ENCODE measurements at places on chromosomes 2 and 18.
A peak's percentile ranks its signal among the peaks of the same experiment; 100 is the strongest.

- DNase-seq: no peak
- H3K27ac ChIP-seq: no peak overlapping the region
- no peak overlapping the region for H3K4me3 ChIP-seq
- H3K36me3 ChIP-seq: peaks cover 4% of the 10 kb centered on the region
- peaks cover 24% of the 10 kb centered on the region for H3K4me1 ChIP-seq
Observed at GRCh38 chr2:216793386-216793785, 66.5 kb downstream of the TNP1 start.

DNA sequence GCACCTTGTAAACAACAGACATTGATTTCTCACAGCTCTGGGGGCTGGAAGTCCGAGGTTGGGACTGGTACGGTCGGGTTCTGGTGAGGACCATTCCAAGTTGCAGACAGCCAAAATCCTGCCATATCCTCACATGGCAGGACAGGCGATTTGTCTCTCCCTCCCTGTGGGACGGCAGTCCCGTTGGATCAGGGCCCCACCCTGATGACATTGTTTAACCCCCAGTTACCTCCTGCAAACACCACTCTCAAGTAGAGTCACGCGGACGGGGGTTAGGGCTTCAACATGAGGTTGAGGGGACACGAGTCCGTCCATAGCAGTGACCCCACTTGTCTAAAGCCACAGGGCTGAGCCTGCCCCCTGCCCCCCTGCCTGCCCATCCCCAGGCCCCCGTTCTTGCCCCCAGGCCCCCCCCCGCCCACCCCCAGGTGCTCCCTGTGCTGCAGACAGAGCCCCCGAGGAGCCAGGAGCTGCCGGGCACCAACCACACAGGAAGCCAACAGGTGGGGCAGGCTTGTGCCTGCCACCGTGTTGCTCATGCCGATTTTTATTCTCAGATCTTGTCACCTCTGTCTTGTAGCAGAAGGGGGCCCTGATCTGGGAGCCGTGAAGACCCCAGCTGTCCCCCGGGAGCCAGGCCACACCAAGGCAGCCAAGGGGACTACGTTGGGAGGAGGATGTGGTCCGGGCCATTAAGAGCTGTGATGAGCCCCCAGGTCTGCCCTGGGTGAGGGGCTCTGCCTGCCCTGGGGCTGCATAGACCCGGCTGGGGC is 82.2 kb downstream of the NFATC1 start:
- no peak overlapping the region for H3K4me3 ChIP-seq
- DNase-seq: no peak
- H3K27ac ChIP-seq: no peak overlapping the region

DNA sequence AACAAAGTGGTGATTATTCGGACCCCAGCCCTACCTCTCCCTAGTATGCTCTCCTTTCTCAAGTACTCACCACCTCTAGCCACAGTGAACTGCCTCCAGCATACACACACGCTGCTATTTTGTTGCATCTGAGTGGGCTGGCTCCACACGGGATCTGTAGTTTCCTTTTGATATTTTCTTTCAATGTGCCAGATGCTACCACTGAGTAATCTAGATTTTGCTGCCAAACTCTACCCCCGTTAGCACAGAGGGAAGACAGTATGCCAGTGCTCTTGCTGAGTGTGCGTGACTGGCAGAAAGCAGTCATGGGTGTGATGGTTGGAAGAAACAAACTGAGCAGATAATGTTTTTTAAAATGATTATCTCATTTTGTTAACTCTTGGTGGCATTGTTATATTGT is 11.6 kb downstream of the CFLAR start:
- H3K27ac ChIP-seq: no peak overlapping the region
- peaks cover 10% of the 10 kb centered on the region for H3K27me3 ChIP-seq
- peaks cover 17% of the 10 kb centered on the region for H3K4me1 ChIP-seq
- DNase-seq: no peak

GRCh38 chr2:95025406-95026319 is at the start of gene MAL:
TSS of gene MAL (plus strand) at chr2:95025708. CDS start at chr2:95025793, 85 bp downstream.
- peak within 1 kb of the TSS; percentile 86 for H3K4me3 ChIP-seq
- DNase-seq: peak; percentile 26
- H3K27ac ChIP-seq: no peak within 1 kb of the TSS
- peaks cover 93% of the 10 kb centered on the region for H3K27me3 ChIP-seq
- H3K36me3 ChIP-seq: no peaks in the 10 kb centered on the region
- H3K4me1 ChIP-seq: peaks cover 31% of the 10 kb centered on the region

- H3K27ac ChIP-seq: no peak overlapping the region
- no peak overlapping the region for H3K4me3 ChIP-seq
- peaks cover 12% of the 10 kb centered on the region for H3K4me1 ChIP-seq
- H3K27me3 ChIP-seq: no peaks in the 10 kb centered on the region
- H3K36me3 ChIP-seq: no peaks in the 10 kb centered on the region
Observed at GRCh38 chr18:44592639-44593038, 88.0 kb upstream of the SETBP1 start.

GRCh38 chr2:133789743-133790142 is 221.5 kb upstream of the NCKAP5 start:
- no peak for DNase-seq
- H3K36me3 ChIP-seq: peaks cover 2% of the 10 kb centered on the region
- no peaks in the 10 kb centered on the region for H3K27me3 ChIP-seq
- H3K27ac ChIP-seq: no peak overlapping the region
- no peaks in the 10 kb centered on the region for H3K4me1 ChIP-seq

GRCh38 chr2:158464426-158465281 is 7.9 kb downstream of the PKP4 start:
- no peak overlapping the region for H3K27ac ChIP-seq
- DNase-seq: no peak
- H3K4me1 ChIP-seq: peaks cover 4% of the 10 kb centered on the region
- no peak overlapping the region for H3K4me3 ChIP-seq
- peaks cover 4% of the 10 kb centered on the region for H3K36me3 ChIP-seq

- no peaks in the 10 kb centered on the region for H3K27me3 ChIP-seq
- no peak overlapping the region for H3K27ac ChIP-seq
- no peaks in the 10 kb centered on the region for H3K36me3 ChIP-seq
- peaks cover 4% of the 10 kb centered on the region for H3K4me1 ChIP-seq
- no peak for DNase-seq
Observed at GRCh38 chr2:171271386-171271785, 110.7 kb upstream of the TLK1 start.

- peaks cover 47% of the 10 kb centered on the region for H3K4me1 ChIP-seq
- H3K4me3 ChIP-seq: no peak overlapping the region
- no peaks in the 10 kb centered on the region for H3K27me3 ChIP-seq
- H3K27ac ChIP-seq: no peak overlapping the region
- peaks cover 4% of the 10 kb centered on the region for H3K36me3 ChIP-seq
Observed at GRCh38 chr2:64137567-64137966, 6.7 kb downstream of the PELI1 start.

DNA sequence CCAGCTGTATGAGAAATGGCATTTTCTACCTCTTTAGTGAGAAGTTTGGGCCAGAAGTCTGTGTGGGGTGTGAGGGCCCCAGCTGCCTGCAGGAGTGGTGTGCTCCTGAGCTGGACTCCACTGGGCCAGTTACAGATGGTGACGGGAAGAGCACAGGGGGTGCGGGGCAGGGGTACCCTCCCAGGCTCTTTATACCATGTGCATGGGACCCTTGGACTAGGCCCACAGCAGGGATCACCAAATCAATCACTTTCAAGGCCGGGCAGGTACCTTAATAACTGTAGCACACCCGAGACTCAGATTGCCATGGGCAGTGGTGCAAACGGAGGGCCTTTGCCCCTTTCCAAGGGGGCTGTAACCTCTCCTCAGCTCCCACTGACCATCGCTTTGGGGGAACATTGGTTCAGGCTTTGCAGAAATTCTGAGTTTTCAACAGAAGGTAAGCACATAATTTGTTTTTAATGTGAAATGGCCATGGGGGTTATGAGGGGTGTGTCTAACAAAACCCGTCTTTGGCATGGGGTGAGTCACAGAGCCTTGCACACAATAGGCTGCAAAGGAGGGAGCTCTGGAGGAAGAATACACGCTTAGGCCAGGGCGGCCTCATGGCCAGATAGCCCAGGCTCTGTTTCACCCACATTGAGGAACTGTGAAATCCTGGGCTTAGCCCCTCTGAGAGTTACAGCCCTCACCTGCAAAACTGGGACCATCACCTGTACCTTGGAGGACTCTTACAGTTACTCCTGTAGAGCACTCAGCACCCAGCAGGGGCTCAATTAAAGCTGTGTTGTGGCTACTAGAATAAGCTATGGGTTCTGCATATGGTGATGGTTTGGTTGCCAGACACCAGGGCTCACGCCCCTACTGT is 141.0 kb upstream of the BCL2L11 start:
- DNase-seq: no peak
- H3K4me3 ChIP-seq: no peak overlapping the region
- no peak overlapping the region for H3K27ac ChIP-seq

DNA sequence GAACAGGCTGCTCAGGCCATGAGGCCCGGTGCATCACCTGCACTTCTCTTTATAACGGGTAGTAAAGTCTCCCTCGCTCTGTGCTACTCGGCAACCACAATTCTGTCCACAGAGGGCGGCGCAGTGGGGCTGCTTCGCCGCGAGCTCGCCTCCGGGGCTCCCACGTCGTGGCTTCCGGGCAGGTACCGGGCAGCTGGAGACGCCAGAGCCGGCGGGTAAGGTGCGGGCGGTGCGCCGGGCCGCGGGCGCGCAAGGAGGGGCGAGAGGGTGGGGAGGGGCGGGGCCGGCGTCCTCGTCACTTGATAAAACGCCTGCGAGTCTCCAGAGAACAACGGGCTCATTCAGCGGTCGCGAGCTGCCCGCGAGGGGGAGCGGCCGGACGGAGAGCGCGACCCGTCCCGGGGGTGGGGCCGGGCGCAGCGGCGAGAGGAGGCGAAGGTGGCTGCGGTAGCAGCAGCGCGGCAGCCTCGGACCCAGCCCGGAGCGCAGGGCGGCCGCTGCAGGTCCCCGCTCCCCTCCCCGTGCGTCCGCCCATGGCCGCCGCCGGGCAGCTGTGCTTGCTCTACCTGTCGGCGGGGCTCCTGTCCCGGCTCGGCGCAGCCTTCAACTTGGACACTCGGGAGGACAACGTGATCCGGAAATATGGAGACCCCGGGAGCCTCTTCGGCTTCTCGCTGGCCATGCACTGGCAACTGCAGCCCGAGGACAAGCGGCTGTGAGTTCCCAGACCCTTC is at the start of gene ITGA6:
Gene ITGA6, plus strand, starts transcription at position 331 of the 734 bp plus-strand sequence.
- H3K4me1 ChIP-seq: peaks cover 24% of the 10 kb centered on the region
- H3K4me3 ChIP-seq: peak within 1 kb of the TSS; percentile 92
- H3K27ac ChIP-seq: no peak within 1 kb of the TSS
- peak; percentile 80 for DNase-seq
- peaks cover 19% of the 10 kb centered on the region for H3K27me3 ChIP-seq
- H3K36me3 ChIP-seq: no peaks in the 10 kb centered on the region

DNA sequence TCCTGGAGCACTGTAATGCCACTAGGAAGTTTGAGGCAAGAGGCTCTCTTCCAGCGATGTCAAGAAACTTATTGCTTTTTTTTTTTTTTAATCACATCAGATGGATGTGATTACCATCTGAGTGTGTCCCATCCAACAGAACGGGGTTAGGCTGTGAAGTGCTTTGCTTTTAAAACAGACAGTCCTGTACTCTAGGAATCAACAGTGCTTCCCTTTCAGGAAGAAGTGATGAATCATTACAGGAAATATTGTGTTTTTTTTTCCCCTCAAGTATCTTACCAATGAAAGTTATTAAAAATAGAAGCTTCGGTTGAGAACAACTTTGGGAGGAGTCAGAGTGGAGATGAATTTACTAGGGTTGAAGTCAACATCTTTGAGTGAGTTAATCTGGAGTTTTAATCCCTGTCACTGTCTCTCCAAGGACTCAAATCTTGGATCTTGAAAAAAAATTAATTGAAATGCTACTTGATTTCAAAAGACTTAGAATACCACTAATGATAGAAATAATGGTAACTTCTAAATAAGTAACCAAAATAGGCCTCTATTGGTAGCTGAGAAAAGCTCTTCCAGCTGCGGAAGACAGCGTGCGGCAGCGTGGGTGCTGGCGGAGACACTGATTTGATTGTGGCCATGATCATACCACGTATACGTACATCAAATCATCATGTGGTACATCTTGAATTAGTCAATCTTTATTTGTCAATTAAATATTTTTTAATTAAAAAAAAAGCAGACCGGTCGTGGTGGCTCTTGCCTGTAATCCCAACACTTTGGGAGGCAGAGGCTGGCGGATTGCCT is 45.5 kb downstream of the GATA6 start:
- no peaks in the 10 kb centered on the region for H3K27me3 ChIP-seq
- H3K36me3 ChIP-seq: no peaks in the 10 kb centered on the region
- H3K4me1 ChIP-seq: peaks cover 5% of the 10 kb centered on the region

DNA sequence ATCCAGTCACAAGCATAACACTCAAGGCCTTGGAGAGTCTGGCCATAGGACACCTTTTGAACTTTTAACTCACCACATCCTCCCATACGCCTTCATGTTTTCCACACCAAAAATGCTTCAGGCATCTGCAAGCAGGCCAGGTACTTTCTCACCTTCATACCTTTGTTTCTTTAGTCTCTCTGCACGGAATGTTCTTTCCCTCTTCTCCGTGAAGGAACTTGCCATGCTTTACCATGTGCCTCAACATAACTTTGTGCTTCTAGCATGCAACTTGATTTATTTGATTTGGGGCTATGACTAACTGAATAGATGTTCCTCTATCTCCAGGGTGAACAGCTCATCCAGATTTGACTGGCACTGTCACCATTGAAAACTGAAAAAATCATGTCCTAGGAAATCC is 141.7 kb upstream of the ACVR2A start:
- no peak overlapping the region for H3K4me3 ChIP-seq
- DNase-seq: no peak
- no peaks in the 10 kb centered on the region for H3K27me3 ChIP-seq

- no peak overlapping the region for H3K27ac ChIP-seq
- no peaks in the 10 kb centered on the region for H3K27me3 ChIP-seq
- peaks cover 9% of the 10 kb centered on the region for H3K36me3 ChIP-seq
- peak; percentile 67 for DNase-seq
- peaks cover 27% of the 10 kb centered on the region for H3K4me1 ChIP-seq
Observed at GRCh38 chr18:24271381-24272228, 126.0 kb downstream of the OSBPL1A start.

- H3K4me1 ChIP-seq: no peaks in the 10 kb centered on the region
- H3K36me3 ChIP-seq: peaks cover 2% of the 10 kb centered on the region
- no peak for DNase-seq
- no peaks in the 10 kb centered on the region for H3K27me3 ChIP-seq
Observed at GRCh38 chr2:17627434-17627833, 86.9 kb downstream of the VSNL1 start.

GRCh38 chr2:215594766-215595165 is 158.9 kb upstream of the FN1 start:
- no peaks in the 10 kb centered on the region for H3K4me1 ChIP-seq
- no peaks in the 10 kb centered on the region for H3K27me3 ChIP-seq
- H3K27ac ChIP-seq: no peak overlapping the region
- H3K4me3 ChIP-seq: no peak overlapping the region
- no peaks in the 10 kb centered on the region for H3K36me3 ChIP-seq

- H3K27ac ChIP-seq: no peak overlapping the region
- no peaks in the 10 kb centered on the region for H3K27me3 ChIP-seq
- no peak for DNase-seq
- H3K4me3 ChIP-seq: no peak overlapping the region
- peaks cover 12% of the 10 kb centered on the region for H3K36me3 ChIP-seq
Observed at GRCh38 chr2:117936871-117937428, 76.9 kb downstream of the CCDC93 start.

DNA sequence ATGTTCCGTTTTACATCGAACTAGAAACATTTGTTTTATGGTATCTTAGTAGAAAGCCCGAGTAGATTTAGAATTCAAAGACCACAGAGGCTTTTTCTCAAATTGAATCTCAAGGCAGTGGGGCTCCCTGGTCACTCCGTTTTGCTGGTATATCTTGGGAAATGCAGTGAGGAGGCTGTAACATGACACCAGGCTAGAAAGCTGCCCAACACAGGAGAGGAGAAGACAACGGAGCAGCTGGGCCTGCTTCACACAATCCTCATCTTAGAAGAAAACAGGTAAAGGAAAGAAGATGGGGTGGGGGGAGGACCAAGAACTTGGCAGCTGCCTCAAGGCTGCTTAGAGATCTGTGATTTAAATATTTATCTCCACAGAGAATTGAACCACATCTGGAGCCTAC is 38.3 kb upstream of the EPB41L3 start:
- H3K4me3 ChIP-seq: no peak overlapping the region
- no peaks in the 10 kb centered on the region for H3K27me3 ChIP-seq
- no peak for DNase-seq
- H3K27ac ChIP-seq: peak overlapping the region; percentile 9
- no peaks in the 10 kb centered on the region for H3K36me3 ChIP-seq

Measured in neural crest cell (in vitro differentiated cells).